ENCODE measurements at places on chromosomes 2 and 18.

DNA sequence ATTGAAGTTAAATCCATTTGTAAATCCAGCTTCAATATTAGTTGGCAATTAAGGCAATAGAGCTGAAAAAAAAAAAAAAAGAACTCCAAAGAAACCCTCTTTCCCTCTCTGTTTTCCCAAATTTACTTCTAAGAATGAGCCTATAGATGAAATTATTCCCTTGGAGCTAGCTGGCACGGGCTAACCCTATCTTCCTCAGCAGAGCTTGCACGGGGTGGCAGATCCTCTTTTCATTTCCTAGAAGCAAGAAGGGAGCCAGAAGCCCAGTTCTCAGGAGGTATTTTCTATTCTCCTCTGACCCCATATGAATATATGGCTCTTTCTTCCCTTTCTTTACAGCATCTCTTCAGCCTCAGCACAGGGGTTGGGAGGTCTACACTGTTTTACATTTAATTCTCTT is 426.0 kb downstream of the TGIF1 start:
- no peak for DNase-seq

DNA sequence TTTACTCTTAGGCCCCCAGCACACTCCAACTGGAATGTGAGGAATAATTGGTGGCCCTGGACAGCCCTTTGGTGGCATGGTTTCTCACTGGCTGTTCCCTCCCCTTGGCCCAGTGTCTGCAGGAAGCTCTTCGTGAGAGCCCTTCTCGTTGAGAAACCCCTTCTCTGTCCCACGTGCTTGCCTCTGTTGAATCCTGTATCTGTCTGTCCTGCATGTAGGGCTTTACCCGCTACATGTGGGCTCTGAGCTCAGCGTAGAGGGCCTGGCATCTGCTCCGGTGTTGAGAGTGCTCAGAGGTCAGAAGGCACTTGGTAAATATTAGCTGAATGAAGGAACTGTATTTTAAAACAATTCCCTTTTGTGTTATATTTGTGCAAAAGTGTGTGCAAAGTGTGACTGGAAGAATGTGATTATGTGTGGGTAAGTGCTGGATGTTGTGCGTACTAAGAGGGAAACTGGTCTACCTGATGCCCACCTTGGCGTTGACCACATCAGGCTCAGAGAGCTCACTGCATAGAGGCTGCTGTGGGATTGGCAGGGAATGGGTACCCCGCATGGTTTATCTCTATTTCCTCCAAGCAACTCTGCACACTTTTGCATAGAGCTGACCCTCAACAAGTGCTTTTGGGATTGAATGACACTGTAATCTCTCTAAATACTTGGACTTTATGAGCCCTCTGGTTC is 40.0 kb downstream of the RNF144A start:
- DNase-seq: no peak

GRCh38 chr18:9788140-9788539 is 80.0 kb downstream of the RAB31 start:
- DNase-seq: no peak

DNA sequence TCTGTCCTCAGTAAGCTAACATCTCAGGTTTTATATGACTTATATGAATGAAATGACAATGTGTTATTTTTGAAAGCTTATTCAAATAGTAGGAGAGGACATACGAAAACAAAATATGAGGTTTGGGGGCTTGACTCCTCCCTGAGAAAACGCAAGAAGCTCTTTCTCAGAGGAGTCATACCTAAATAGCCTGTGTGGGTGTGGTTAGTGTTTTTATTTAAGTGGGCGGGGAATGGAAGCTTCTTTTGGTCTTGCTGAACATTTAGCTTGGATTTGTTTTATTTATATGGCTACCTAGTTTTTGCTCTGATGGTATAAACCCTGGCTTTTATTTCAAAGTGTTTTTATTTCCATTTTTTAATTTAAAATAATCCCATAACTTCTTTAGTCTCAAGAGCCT is 72.1 kb upstream of the DSG1 start:
- no peak for DNase-seq

GRCh38 chr2:188512456-188512855 is 220.8 kb downstream of the GULP1 start:
- DNase-seq: no peak

DNA sequence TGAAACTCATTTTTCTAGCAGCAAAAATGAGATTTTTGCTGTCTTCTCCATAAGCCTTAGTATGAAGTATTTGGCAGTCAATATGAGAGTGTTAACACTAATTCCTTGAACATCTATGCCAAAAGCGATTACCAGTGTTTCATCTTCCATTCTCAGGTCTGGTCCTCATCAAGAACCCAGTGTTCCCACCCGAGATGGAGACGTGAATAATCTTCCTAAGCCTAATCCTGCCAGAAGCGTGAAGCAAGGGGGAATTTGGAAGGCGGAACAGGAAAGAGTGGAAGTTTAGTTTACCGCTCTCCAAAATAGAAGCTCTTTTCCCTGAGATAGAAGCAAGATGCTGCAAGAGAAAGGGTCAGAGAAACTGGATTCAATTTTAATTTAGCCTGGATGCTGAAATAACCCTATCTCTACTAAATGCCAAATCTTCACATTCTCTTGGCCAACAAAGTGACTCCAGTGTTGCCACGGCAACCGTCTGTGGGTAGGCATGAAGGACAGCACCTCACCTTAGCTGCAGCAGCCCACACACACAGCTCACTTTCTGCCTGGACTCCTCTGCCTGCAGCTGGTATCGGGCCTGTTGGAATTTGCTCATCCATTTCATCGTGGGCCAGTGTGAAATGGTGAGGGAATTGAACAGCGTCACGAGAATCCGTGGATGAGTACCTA is 711.1 kb downstream of the CBLN2 start:
- DNase-seq: no peak

DNA sequence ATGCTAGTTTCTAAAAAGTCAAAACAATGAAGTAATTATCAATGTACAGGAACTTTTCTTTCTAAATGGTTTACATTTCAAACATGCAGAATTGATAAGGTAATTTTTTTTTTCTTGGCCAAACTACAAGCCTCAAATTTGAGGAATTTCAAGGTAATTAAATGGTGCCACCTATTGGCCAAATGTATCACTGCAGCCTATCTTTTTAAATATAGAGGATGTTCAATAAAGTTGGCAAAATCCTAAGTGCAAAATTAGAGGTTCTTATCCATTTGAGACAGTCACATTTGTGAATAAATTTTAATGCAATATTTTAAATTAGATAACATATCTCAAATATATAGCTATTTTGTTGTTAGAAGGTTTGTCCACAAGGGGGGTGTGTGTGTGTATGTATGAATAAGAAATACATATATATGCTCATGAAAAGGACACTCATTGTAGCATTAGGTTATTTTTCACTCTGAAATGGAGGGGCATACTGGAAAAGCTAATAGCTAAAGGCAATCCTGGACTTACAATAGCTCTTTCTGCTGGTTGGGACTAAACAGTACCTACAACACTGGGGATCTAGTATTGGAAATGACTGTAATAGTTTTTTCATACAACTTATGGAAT is 26.2 kb downstream of the MMADHC start:
- DNase-seq: no peak

GRCh38 chr18:61348230-61348629 is 15.0 kb downstream of the CDH20 start:
- DNase-seq: no peak

GRCh38 chr18:23067236-23067635 is 68.0 kb upstream of the CABLES1 start:
- no peak for DNase-seq

GRCh38 chr2:155546721-155547555 is 785.6 kb downstream of the NR4A2 start:
- DNase-seq: no peak

GRCh38 chr2:15591692-15592463 is at the start of gene DDX1:
DDX1 (plus strand) TSS chr2:15591868; CDS start chr2:15591934, 66 bp downstream.
- peak; percentile 75 for DNase-seq

- DNase-seq: no peak
Observed at GRCh38 chr2:28612131-28612812, 116.4 kb downstream of the PLB1 start.

GRCh38 chr2:178863130-178863855 is 56.1 kb upstream of the TTN start:
- no peak for DNase-seq

DNA sequence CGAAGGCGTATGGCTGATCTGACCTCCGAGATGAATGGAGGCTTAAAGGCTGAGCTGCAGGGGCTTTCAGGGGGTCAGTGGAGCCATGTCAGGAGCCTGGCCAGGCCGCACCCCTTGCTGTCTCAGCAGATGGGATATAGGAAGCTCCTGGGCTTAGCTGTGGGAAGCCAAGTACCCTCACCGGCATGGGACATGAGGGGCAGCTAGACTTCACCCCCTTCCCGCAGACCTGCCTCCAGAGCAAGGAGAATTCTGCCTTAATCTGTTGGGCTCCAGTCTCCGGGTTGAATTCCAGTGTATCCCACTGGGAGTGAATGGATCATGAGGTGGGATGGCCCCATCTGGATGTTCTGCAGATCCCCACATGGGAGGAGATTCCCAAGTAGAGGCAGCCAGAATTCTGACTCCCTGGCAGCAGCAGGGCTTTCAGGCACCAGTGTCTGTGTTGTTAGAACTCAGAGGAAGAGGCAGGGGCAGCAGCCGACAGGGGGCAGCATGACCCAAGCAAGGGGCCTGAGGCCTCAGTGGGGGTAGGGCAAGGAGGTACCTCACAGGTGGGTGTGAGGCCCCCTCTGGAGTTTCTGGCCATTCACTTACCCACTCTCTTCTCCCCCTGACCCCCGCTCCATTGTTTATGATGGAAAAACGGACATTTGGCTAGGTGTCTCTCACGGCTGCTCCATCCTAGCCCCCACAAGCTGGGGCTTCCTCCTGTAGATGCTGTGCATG is 19.1 kb downstream of the CAPG start:
- peak; percentile 53 for DNase-seq
